ENCODE measurements at places on chromosomes 7 and 10.

- DNase-seq = no peak
Observed at GRCh38 chr10:69840773-69841172, 39.1 kb downstream of the COL13A1 start.

DNA sequence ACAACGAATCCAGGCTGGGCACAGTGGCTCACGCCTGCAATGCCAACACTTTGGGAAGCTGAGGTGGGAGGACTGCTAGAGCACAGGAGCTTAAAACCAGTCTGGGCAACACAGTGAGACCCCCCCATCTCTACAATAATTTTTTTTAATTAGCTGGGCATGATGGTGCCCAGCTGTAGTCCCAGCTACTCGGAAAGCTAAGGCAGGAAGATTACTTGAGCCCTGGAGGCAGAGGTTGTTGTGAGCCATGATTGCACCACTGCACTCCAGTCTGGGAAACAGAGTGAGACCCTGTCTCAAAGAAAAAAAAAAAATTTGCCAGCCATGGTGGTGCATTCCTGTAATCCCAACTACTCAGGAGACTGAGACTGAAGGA lies 396.3 kb downstream of the KCNMA1 start:
- DNase-seq = no peak

DNA sequence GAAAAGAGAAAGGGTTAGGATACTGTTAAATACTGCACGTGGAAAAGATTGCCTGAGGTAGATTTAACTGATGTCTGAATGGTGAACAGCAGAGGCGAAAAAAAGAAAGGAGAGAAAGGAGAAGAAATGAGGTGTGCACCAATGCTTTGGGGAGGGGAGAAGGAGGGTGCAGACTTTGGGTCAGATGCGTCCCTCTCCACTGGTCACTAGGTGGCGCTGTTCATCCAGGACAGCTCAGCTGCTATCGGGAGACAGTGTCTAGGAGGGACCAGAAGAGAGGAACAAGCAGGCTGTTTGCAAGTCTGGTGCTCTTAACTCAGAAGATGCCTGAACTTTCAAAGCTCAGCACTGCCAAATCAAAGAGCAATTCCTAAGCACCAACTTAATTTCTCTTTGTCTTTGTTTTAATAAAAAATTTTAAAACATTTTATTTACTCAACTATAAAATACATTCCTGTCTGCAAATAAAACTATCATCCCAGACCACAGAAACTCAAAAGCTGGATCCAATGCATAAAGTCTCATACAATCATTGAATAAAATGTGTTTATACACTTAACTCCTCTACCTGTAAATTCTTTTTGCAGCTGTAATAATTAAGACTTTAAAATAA lies 83.9 kb upstream of the PDLIM1 start:
- peak; percentile 23 for DNase-seq

GRCh38 chr10:73262105-73262730 lies 9.8 kb upstream of the MRPS16 start:
- no peak for DNase-seq

DNA sequence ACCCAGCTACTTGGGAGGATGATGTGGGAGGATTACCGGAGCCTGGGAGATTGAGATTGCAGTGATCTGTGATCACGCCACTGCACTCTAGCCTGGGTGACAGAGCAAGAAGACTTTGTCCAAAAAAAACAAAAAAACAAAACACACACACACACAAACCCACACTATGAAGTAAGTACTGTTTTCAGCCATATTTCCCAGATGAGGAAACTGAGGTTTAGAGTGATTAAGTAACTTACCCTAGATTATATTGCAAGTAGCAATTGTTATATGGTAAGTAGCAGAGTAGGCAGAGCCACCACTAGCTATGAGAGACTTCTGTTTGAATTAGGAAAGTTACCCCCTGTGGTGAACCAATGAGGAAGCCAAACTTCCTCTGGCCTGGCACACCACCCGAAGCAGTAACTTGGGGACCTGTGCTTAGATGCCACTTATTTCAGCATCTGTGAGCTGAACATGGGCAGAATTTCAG lies 61.9 kb downstream of the MCU start:
- no peak for DNase-seq

DNA sequence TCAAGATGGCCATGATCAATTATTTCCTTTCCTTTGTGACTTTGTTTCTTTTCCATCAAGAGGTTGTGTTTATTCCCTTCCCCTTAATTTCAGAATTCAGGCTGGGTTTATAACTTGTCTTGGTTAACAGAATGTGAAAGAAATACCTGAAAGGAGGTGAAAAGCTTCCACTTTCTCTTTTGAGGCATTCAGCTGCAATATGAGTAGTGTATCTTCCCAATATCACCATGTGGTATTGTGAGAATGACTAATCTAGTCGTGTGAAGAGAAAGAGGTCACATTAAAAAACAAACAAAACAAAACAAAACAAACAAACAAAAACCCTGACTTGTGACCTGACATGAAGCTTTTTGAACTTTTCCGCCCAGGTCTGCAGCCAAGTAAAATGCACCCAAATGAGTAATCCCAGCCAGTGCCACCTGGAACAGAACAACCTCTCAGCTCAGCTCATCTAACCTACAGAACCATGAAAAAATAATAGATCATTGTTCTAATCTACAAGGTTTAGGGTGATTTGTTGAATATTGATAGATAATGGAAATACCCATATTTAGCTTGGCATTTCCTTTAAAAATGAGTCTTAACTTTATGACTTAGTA lies 70.8 kb upstream of the TEX47 start:
- no peak for DNase-seq
